Activated B cell treated with CpG ODN at 0.5 μM for 24 hours (primary cell): ENCODE measurements at places on chromosomes 1 and 21. TPM values are rescaled to one million over a fixed set of nuclear protein-coding genes. Genes with fewer than 3 reads are reported as not detected.

TNNT2 gene
- total RNA-seq = not detected in 2 replicates

GNL2 gene
- 68.0 and 71.4 TPM in 2 replicates for total RNA-seq

SLC39A1 gene
- 51.3 and 56.3 TPM in 2 replicates for total RNA-seq

ZFP69B gene
- total RNA-seq = 8.9 and 10.4 TPM in 2 replicates

CSMD2 gene
- total RNA-seq = not detected in 2 replicates

SPAG17 gene
- total RNA-seq = not detected in 2 replicates

SELE gene
- not detected in 2 replicates for total RNA-seq

SV2A gene
- total RNA-seq = 0.07 and 0.12 TPM in 2 replicates

GRHL3 gene
- 0.64 and 0.78 TPM in 2 replicates for total RNA-seq

ZSWIM5 gene
- 1.6 and 2.3 TPM in 2 replicates for total RNA-seq

KRTAP21-2 gene
- total RNA-seq = not detected in 2 replicates

LRRIQ3 gene
- 1.00 and 1.5 TPM in 2 replicates for total RNA-seq

PDPN gene
- not detected in 2 replicates for total RNA-seq

EDARADD gene
- not detected in 2 replicates for total RNA-seq

OR2T33 gene
- not detected in 2 replicates for total RNA-seq

KRTAP19-5 gene
- not detected in 2 replicates for total RNA-seq

LRRC3 gene
- 0.91 and 1.00 TPM in 2 replicates for total RNA-seq

DENND4B gene
- total RNA-seq = 217 and 257 TPM in 2 replicates

UTS2 gene
- 4.1 and 5.9 TPM in 2 replicates for total RNA-seq

RIPK4 gene
- 0.07 TPM in 1 of 2 replicates, not detected in the other for total RNA-seq

CLCNKA gene
- 0.24 TPM in 1 of 2 replicates, not detected in the other for total RNA-seq

TDRD5 gene
- total RNA-seq = not detected in 2 replicates

RSPH1 gene
- total RNA-seq = 0.38 TPM in 1 of 2 replicates, not detected in the other

MCOLN3 gene
- total RNA-seq = 0.16 TPM in 1 of 2 replicates, not detected in the other

HTR6 gene
- not detected in 2 replicates for total RNA-seq

PROK1 gene
- not detected in 2 replicates for total RNA-seq

WRAP73 gene
- total RNA-seq = 27.0 and 30.1 TPM in 2 replicates

RAB29 gene
- total RNA-seq = 149 and 156 TPM in 2 replicates

ELF3 gene
- total RNA-seq = 4.8 and 6.2 TPM in 2 replicates

TP53BP2 gene
- total RNA-seq = 50.4 and 52.9 TPM in 2 replicates

HOOK1 gene
- 9.9 and 11.5 TPM in 2 replicates for total RNA-seq
